ENCODE measurements at places on chromosomes 4 and X. TPM values are rescaled to one million over a fixed set of nuclear protein-coding genes. Genes with fewer than 3 reads are reported as not detected.

DNA sequence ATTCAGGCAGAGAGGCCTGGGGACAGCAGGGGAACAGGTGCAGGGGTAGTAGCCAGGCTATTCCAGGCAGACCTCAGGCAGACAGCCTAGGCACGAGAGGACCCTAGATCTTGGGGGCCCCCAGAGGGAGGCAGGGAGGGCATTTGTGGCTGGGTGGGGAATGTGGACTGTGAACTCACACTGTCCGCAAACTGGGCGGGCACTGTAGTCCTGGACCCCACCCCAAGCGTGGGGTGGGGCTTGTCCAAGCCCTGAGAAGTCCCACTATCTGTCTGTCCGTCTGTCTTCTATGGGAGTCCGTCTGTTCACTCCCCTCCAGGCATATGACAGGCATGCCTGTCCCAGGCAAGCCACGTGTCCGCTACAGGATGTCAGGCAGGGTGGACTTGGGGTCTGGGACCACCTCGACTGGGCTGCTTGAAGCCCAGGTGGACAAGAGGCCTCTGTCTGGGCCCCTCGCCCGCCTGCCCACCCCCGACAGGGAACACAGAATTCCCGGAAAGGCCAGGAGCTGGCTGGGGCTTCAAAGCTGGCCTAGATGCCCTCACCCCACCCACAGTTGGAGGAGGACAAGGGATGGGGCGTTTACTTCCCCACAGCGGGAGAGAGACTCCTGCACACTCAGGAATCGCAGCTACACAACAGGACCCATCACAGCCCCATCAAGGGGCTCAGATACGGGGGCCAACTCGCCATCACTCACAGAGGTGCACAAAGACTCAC is at the start of gene SLC38A5:
Gene SLC38A5, minus strand, starts transcription at position 151 of the 723 bp plus-strand sequence. CDS start 2,336 bp downstream, outside the sequence.
- DNase-seq, result no peak

- DNase-seq, result peak; percentile 10
Measured at GRCh38 chr4:58734030-58734674, 1624.0 kb upstream of the IGFBP7 start.

DNA sequence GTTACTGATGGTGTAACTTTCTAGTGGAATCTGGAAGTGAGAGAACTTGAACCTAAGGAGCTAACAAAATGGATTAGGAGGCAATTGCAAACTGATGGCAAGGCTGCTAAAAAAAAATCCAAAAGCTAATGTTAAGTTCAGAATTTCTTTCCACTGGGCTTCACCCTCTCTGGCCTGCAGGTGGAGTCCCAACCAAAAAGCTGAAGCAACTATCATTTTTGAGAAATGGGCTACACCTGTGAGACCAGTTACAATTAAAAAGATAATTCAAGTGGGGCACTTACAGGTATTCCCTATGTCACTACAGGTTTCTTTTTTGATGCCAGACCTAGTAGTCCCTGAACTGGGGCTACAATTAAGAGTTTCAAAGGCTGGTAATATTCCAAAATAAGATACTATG is 142.1 kb upstream of the FTHL17 start:
- DNase-seq, result peak; percentile 12

The GYPE gene
- total RNA-seq, result 1.2 TPM

The BEND2 gene
- total RNA-seq, result 1.9 TPM

The NXF3 gene
- not detected for total RNA-seq

Data from umbilical cord (tissue), 2 donors.